ENCODE measurements at places on chromosomes 1 and 21.

- H3K27ac ChIP-seq = peak overlapping the region; percentile 50
- peak; percentile 15 for DNase-seq
- H3K36me3 ChIP-seq = no peaks in the 10 kb centered on the region
- peaks cover 17% of the 10 kb centered on the region for H3K4me1 ChIP-seq
- H3K27me3 ChIP-seq = no peaks in the 10 kb centered on the region
Observed at GRCh38 chr1:30085811-30086770, 637.3 kb downstream of the MATN1 start.

DNA sequence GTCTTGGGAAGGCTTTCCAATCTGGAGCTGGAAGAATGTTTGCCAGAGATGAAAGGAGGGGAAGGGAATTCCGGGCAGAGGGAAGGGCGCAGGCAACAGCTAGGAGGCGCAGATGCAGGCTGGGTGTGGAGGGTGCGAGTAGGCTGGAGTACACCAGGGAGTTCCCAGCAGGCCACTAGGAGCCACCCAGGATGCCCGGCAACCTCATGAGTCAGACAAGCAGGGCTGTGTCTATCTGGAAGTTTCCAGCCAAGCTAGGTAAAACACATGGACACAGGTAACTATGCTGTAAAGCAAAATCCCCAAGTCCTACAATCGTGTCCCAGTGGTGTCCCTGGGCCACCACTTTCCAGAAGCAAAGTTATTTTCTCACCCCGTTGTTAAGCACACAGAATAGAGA, 990 bp upstream of the NBL1 start:
- peaks cover 14% of the 10 kb centered on the region for H3K36me3 ChIP-seq
- no peaks in the 10 kb centered on the region for H3K27me3 ChIP-seq
- H3K27ac ChIP-seq = peak overlapping the region; percentile 76
- peak overlapping the region; percentile 92 for H3K4me3 ChIP-seq
- peak; percentile 89 for DNase-seq
- peaks cover 51% of the 10 kb centered on the region for H3K4me1 ChIP-seq

- peaks cover 35% of the 10 kb centered on the region for H3K4me1 ChIP-seq
- H3K4me3 ChIP-seq = no peak overlapping the region
- no peaks in the 10 kb centered on the region for H3K36me3 ChIP-seq
- no peak overlapping the region for H3K27ac ChIP-seq
- H3K27me3 ChIP-seq = no peaks in the 10 kb centered on the region
Observed at GRCh38 chr1:234969011-234969441, 159.6 kb downstream of the TOMM20 start.

DNA sequence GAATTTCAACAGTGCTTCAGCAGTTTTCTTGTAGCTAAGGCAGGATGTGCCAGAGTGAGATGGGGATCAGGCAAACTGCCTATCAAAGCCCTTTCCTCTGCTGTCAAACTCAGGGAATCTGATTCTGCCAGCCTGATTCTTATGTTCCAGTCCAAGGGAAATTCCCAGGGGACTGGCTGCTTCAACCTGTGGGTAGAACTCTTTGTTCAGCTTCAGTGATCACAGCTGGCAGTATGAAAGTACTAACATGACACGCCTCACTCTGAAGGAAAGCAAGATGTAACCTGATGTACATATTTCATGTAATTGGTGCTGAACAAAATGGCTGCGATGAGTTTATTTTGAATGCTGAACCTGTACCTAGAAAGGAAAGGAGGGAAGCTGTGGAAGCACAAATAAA, 40.1 kb upstream of the SLC5A9 start:
- H3K4me3 ChIP-seq = peak overlapping the region; percentile 66
- H3K27me3 ChIP-seq = no peaks in the 10 kb centered on the region
- H3K27ac ChIP-seq = peak overlapping the region; percentile 88
- peak; percentile 67 for DNase-seq
- peaks cover 48% of the 10 kb centered on the region for H3K4me1 ChIP-seq
- H3K36me3 ChIP-seq = peaks cover 17% of the 10 kb centered on the region

GRCh38 chr1:236854605-236854983, 59.5 kb downstream of the MTR start:
- H3K4me1 ChIP-seq = peaks cover 13% of the 10 kb centered on the region
- peak; percentile 66 for DNase-seq
- H3K27me3 ChIP-seq = no peaks in the 10 kb centered on the region
- H3K36me3 ChIP-seq = peaks cover 96% of the 10 kb centered on the region
- H3K4me3 ChIP-seq = peak overlapping the region; percentile 28

- H3K27me3 ChIP-seq = no peaks in the 10 kb centered on the region
- H3K4me1 ChIP-seq = no peaks in the 10 kb centered on the region
- no peak for DNase-seq
- no peak overlapping the region for H3K27ac ChIP-seq
- no peak overlapping the region for H3K4me3 ChIP-seq
- H3K36me3 ChIP-seq = peaks cover 25% of the 10 kb centered on the region
Observed at GRCh38 chr1:36440646-36441045, 9.6 kb downstream of the OSCP1 start.

Measured in MCF 10A (cell line).